Stimulated activated CD8-positive, alpha-beta memory T cell treated with anti-CD3 and anti-CD28 coated beads, Interleukin-4, amount 100 ng/mL, for 4 hours (primary cell): ENCODE measurements at places on chromosomes 12 and 14.
A peak's percentile ranks its signal among the peaks of the same experiment; 100 is the strongest.

DNA sequence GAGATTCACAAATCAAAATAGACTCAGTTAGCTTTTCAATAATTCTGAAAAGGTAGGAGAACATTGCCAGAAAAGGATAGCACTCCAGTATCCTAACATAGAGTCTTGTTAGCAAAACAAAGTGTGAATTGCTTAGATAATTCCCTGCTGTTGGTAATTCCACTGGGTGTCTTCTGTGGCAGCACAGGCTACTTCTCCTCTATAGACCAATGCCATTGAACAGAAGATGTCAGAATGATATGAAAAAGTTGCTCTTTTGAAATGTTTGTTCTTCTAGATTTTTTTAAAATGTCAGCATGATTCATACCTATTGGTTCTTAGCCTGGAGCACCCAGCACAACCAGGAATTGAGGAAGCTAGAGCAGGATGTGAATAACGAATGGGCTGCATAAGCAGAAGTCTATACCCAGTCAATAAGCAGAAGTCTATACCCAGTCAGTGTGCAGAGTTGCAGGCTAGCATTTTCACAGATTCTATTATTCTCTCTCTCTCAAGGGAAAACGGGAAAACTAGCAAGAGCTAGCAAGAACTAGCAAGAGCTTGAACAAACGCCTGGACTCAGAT is 112.8 kb downstream of the SYT1 start:
- no peak for DNase-seq

DNA sequence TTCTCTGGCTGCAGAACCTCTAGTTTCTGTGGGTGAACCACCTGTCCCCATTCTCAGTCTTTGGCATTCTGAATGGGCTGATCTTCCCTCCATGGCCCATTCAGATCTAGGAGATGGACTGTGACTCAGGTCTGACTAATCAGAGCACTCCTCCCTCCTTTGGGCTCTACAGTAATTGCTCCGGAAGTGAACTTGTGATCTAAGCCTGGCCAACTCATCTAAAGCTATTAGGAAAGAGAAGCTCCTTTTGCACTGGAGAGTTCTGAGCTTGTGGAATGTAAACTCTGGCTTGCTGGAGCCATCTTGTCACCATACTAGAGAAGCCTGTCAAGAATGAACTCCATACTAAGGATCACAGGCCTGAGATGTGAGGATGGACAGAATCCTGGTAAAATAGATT is 168.2 kb downstream of the SUDS3 start:
- no peak for DNase-seq

GRCh38 chr12:72369423-72369959 is 97.3 kb downstream of the TRHDE start:
- DNase-seq: no peak

- DNase-seq: no peak
Observed at GRCh38 chr14:90797451-90797850, 18.8 kb downstream of the TTC7B start.

GRCh38 chr14:22007363-22007762 is 333.7 kb upstream of the OR4E1 start:
- no peak for DNase-seq

GRCh38 chr14:65042731-65043372 is 56.2 kb downstream of the FNTB start:
- no peak for DNase-seq

GRCh38 chr12:76250256-76250655 is 98.0 kb downstream of the BBS10 start:
- DNase-seq: no peak

- DNase-seq: peak; percentile 45
Observed at GRCh38 chr14:21106498-21107282, 5.8 kb downstream of the TMEM253 start.

DNA sequence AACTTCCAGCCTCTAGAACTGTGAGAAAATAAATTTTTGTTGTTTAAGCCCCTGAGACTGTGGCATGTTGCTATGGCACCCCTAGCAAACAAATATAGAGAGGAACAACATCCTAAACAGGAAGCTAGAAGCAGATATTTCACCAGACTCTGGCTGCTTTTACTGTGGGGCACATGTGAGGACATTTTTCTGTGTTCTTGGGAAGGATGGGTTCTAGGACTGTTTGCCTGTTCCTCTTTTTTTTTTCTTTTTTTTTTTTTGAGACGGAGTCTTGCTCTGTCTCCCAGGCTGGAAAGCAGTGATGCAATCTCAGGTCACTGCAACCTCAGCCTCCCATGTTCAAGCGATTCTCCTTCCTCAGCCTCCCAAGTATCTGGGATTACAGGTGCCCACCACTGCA is 4.2 kb upstream of the HRK start:
- no peak for DNase-seq

GRCh38 chr14:82075566-82075965 is 541.9 kb upstream of the SEL1L start:
- DNase-seq: no peak
